Upper lobe of left lung (tissue), 6 donors: ENCODE measurements at places on chromosomes 4 and X. TPM values are rescaled to one million over a fixed set of nuclear protein-coding genes. Genes with fewer than 3 reads are reported as not detected.

Gene SRPX2
- total RNA-seq = 15.4 TPM

Gene GK
- 28.9 TPM for total RNA-seq

Gene NAA11
- not detected for total RNA-seq

GRCh38 chrX:20211261-20211786 lies 55.4 kb downstream of the RPS6KA3 start:
- DNase-seq = no peak
- peaks cover 12% of the 10 kb centered on the region for H3K36me3 ChIP-seq
- no peaks in the 10 kb centered on the region for H3K27me3 ChIP-seq
- H3K4me3 ChIP-seq = no peak overlapping the region

DNA sequence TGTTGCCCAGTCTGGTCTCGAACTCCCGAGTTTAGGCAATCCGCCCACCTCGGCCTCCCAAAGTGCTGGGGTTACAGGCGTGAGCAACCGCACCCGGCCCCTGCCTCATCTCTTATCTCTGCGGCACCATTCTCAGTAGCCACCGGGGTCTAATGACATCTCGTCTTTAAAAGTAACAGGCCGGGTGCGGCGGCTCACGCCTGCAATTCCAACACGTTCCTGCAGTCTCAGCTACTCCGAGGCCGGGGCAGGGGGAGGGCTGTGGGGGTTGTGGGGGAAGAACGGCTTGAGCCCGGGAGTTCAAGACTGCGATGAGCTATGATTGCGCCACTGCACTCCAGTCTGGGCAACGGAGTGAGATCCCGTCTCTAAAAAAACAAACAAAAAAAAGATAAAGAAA lies 28.8 kb downstream of the ING2 start:
- no peak overlapping the region for H3K4me3 ChIP-seq
- DNase-seq = no peak
- H3K27ac ChIP-seq = no peak overlapping the region
- no peaks in the 10 kb centered on the region for H3K27me3 ChIP-seq
- no peaks in the 10 kb centered on the region for H3K36me3 ChIP-seq

- H3K4me1 ChIP-seq = no peaks in the 10 kb centered on the region
- H3K4me3 ChIP-seq = peak within 1 kb of the TSS; percentile 39
- peak within 1 kb of the TSS; percentile 79 for H3K27ac ChIP-seq
- DNase-seq = no peak
- H3K36me3 ChIP-seq = no peaks in the 10 kb centered on the region
- no peaks in the 10 kb centered on the region for H3K27me3 ChIP-seq
These were observed at the start of gene PCDH18 for GRCh38 chr4:137531986-137532868. TSS of gene PCDH18 (minus strand) at chr4:137532494. CDS start at chr4:137532088, 406 bp downstream.

DNA sequence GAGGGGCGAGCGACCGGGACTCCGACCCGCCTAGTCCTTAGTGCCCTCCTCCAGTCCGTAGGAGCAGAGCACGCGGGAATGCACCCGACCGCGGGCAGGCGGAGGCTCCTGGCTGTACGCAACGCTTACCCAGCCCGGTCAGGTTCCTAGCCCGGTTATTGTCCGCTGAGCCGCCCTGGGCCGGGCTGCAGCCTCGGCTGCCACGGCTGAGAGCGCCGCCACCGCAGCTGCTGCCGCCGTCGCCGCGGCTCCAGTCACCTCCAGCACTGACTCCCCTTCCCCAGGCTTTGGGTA lies at the start of gene AMER1:
TSS of gene AMER1 (minus strand) at position 268 of the 294 bp plus-strand sequence. CDS start 12,422 bp downstream, outside the sequence.
- DNase-seq = no peak
- H3K27me3 ChIP-seq = no peaks in the 10 kb centered on the region
- no peaks in the 10 kb centered on the region for H3K36me3 ChIP-seq
- H3K27ac ChIP-seq = peak within 1 kb of the TSS; percentile 88

DNA sequence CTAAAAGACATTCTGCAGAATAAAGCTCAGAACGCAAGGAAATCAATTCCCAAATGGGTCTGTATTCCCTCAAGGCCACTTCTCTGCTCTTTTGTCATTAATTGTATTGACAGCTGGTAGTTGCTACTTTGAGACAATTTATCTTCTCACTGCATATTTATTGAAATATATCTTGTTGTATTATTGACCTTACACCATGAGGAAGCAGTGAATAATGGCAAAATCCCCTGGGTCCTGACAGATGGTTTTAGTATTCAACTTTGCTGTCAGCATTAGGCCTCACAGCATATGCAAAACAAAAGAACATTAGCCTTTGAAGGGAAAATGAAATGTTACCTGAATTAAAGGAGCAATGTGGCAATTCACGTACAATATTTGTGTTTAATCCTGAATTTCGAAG lies 406.1 kb upstream of the TRAM1L1 start:
- no peaks in the 10 kb centered on the region for H3K27me3 ChIP-seq
- no peak overlapping the region for H3K4me3 ChIP-seq
- no peak overlapping the region for H3K27ac ChIP-seq
